Activated CD4-positive, alpha-beta T cell treated with anti-CD3 and anti-CD28 coated beads, Interleukin-2, amount 10 ng/mL, durations not matched to agents 7 days and 5 days (primary cell): ENCODE measurements at places on chromosomes 12 and 14. TPM values are rescaled to one million over a fixed set of nuclear protein-coding genes. Genes with fewer than 3 reads are reported as not detected.

GRCh38 chr12:92289629-92290349, 144.1 kb upstream of the BTG1 start:
- DNase-seq, result no peak

- DNase-seq, result no peak
Observed at GRCh38 chr12:2298556-2299200, 245.9 kb downstream of the CACNA1C start.

- DNase-seq, result no peak
Observed at GRCh38 chr12:80551897-80552296, 107.9 kb downstream of the PTPRQ start.

DNA sequence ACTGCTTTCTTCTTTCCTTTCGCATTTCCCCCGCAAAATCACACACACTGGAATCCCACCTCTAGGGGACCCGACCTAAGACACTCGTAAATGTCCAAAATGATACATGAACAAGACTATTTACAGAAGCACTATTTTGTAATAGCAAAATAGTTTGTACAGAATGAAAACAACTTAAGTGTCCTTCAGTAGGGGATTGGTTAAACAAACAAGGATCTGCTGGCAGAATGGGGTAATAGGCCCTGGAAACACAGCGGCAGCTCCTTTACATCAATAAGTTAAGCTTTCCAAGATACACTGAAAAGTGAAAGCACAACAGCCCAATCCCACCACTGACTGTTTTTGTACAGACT, 48.8 kb downstream of the LTBP2 start:
- DNase-seq, result no peak

DNA sequence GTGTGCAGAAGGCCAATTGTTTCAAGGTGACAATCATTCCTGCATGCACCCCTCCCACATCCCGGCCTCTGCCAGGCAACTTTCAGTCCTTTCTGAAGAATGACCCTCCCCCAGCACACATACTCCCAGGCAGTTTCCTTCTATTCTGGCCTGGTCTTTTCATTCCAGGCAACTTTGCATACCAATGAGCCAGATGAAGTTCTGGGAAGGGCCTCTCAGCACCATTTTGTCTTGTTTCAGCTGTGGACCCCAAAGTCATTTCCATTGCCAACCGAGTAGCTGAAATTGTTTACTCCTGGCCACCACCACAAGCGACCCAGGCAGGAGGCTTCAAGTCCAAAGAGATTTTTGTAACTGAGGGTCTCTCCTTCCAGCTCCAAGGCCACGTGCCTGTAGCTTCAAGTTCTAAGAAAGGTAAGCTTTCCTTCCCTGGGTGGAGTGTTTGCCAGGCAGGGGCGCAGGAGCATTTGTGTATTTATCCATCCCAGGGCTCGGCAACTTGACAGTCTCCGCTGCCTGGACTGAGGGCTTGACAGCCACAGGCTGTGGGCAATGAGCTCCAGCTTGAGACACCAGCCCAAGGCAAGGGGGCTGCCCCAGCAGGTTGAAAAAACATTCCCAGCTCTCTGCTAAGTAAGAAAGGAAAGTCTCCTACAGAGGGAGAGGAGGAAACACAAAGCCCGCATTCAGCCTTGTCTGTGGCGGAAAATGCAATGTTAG, 16.4 kb downstream of the BCL2L14 start:
- DNase-seq, result no peak

Gene PGF
- total RNA-seq, result 0.15 TPM
